Cardiac muscle cell (in vitro differentiated cells and primary cell): ENCODE measurements at places on chromosomes 1 and 21. TPM values are rescaled to one million over a fixed set of nuclear protein-coding genes. Genes with fewer than 3 reads are reported as not detected.

DNA sequence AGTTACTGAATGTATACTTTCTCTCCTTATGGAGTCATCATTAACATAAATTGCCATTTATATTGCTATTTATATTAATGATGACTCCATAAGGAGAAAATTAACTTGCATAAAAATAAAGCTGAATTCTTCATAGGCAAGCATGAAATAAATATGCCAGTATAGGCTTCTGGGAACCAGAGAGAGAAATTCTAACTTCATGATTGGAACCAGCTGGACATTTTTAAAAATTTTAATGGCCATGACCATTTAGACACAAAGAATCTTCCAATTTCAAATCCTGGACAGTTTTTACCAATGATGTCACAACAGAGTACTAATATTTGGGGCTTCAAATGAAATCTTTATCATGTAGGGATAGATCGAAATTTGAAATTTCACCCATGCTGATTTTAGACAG is 268.7 kb downstream of the PTGER3 start:
- DNase-seq, result no peak

GRCh38 chr1:202124142-202124541 is 1.4 kb downstream of the GPR37L1 start:
- DNase-seq, result no peak

DNA sequence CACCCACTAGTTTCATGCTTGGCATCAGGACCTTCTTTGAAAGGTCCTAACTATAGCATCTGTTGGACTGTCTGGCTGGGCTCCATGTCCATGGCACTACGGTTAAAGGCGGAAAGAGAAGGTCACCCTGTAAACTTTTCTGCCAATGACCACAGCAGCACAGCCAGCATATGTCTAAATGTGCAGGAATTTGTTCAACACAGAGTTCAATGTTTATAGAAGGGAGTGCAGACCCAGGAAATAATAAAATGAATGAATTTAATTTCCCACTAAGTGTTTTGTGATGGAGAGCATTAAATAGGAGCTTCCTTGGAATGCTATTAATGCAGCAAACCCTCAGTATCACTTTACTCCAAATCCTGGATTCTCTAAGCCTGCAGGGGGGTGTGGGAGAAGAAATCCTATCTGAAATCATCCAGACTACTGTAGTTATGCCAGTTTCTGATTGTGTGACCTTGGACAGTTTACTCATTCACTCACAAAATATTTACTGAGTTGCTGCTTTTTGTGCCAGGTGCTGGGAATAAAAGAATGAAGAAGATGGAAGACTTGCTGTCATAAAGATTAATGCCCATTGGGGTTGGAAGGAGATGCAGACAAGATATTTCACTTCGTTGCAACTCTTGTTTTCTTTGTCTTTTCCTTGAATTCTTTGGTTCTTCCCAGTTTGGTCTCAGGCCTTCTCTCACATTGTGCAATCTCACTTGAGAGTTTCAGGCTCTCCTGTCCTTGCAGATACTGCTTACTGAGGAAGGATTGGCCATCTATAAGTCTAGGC is 195.0 kb downstream of the ROR1 start:
- no peak for DNase-seq

- peak; percentile 74 for DNase-seq
These were observed 16.2 kb downstream of the PLEKHO1 start for GRCh38 chr1:150165622-150166612.

FMOD gene
- 2.3 and 8.2 TPM in 2 replicates for total RNA-seq

HLX gene
- total RNA-seq, result 1.3 and 4.5 TPM in 2 replicates

DNA sequence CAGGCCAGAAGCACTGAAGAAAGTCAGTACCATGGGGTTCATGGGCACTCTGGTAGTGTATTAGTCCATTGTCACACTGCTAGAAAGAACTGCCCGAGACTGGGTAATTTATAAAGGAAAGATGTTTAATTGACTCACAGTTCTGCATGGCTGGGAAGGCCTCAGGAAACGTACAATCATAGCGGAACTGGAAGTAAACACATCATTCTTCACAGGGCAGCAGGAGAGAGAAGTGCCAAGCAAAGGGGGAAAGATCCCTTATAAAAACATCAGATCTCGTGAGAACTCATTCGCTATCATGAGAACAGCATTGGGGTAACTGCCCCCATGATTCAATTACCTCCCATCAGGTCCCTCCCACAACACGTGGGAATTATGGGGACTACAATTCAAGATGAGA is 20.2 kb upstream of the ROR1 start:
- DNase-seq, result no peak

GRCh38 chr21:25385911-25386474 is 221.3 kb downstream of the MRPL39 start:
- DNase-seq, result peak; percentile 77
